ENCODE measurements at places on chromosomes 2 and 18.

DNA sequence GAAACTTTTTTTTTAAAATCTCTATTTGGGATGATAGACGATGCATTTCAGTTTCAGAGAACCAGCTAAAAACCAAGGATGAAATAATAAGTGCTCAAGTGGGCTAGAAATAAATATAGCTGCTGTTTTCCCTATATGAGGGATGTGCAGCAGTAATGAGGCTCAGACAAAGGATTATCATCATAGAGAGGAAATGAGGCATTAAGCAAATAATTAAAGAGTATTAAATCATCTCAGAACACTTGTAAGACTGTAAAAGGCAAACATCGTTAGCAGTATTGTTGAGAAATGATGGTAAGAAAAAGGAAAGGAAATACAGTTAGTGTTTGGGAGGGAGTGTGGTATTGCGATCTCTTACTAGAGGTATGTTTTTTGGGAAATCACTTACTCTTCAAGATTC is 233.5 kb downstream of the TGIF1 start:
- no peak for DNase-seq

DNA sequence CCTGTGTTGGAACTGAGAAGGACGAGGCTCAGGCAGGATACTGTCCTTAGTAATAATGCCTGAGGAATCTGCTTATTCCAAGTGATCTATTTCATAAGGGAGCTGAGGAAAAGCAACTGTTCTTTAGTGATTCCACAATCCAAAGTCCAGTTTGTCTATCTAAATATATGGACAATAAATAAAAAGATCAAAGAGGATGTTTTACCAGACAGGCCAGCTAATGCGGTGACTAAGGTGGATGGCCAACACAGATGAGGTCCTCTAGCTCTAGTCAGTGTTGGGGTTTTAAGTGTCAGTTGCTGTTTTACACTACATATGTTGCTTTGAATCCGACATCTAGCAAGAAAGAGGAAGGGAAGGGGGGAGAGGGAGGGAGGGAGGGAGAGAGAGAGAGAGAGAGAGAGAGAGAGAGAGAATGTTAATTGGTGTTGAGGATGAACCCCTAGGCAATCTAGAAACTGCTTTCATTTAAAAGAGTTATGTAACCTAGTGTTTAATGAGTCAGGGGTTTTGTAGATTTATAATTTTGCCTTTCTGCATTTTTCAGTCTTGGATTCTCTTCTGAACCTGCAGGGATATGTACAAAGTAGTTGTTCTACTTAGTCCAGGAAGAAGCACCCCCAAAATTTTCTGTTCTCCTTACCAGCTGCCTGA is 27.0 kb upstream of the SCN1A start:
- DNase-seq, result no peak

- no peak for DNase-seq
Measured at GRCh38 chr18:41864216-41864615, 90.8 kb upstream of the PIK3C3 start.

GRCh38 chr2:184215745-184216144 is 382.6 kb upstream of the ZNF804A start:
- DNase-seq, result no peak

DNA sequence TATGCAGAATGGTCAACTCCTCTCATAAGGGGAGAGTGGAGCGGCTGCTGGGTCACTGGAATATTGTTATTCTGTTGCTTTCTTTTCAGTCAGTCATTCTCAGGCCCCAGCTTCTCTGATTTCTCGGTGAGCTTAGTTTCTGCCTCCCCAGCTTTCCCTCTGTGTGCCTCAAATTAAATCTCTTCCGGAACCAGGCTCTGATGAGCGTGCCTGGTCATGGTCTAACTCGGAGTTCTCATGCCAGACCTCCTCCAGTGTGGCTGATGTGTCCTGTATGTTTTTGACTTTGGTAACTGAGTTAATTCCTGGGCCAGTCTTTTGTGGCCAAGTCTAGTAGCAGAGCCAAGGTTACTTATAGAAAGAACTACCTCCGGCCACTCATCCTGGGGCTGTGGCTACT is 4.9 kb upstream of the STK11IP start:
- no peak for DNase-seq
